ENCODE measurements at places on chromosomes 1 and 21.

GRCh38 chr21:25759573-25759972 is 24.8 kb downstream of the GABPA start:
- no peak for DNase-seq

GRCh38 chr1:5765483-5765882 is 226.7 kb downstream of the NPHP4 start:
- DNase-seq: no peak

GRCh38 chr1:185860859-185861258 is 126.7 kb downstream of the HMCN1 start:
- DNase-seq: no peak

DNA sequence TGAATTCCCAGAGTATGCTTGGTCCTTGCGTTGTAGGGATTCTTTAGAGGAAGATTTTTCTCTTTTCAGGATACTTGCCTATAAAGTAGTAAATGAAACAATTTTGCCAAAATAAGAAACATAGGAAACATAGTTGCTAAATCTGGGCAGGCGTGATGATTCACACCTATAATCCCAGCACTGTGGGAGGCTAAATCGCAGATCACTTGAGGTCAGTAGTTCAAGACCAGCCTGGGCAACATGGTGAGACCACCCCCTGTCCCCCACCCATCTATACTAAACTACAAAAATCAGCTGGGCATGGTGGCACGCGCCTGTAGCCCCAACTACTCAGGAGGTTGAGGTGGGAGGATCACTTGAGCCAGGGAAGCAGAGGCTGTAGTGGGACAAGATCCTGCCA is 4.9 kb downstream of the ARV1 start:
- DNase-seq: no peak

DNA sequence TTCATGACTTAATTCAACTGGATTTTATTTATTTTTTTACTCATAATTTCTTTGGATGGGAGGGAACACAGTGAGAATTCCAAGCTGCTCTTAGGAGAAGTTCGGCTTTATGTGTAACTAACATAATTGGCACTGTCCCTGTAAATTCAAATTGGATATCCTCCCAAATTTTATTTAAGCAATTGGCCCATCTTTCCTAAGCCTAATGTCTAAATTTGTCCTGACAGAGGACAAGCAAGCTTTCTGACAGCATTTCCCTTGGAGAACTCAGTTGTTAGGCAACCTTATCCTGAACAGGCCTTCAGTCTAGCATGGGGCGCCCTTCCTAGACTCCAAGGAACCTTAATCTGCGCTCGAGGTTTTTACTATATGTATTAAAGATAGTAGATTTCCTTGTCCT is 550.3 kb downstream of the NUF2 start:
- DNase-seq: no peak

DNA sequence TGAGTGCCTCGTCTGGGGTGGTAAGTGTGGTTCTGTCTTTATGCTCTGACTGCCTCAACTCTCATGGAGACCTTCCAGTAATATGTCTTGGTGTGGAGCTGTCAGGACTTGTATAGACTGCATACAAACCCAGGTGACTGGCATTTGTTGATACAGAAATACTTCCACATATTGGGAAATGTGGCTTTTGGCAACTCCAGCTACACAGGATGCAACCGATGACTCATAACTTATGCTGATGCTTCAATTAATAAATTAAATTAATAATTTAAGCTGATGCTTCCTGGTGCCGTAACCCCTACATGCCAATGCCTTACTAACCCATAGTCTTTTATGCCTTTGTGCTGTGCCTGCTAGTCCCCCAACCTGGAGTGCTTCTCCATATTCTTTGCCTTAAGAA is 72.3 kb upstream of the ARTN start:
- no peak for DNase-seq

GRCh38 chr1:12588695-12589094 is 29.3 kb downstream of the DHRS3 start:
- DNase-seq: no peak

DNA sequence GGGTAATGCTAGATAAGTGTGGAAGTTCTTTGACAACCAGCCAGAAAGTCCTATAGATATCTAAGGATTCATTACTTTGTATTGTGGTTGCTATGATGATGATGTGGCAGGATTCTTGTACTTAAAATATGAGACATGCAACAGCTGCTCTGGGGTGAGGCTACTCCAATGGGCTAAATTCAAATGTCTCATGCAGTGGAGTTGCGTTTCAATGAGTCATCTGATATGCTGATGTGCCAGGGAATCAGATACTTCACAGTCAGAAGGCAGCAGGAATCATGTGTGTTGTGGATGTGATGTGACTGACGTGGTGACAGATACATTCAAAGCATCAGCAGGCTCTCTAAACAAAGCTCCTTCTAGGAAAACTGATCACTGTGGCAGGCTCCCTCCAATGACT is 66.5 kb downstream of the TSEN15 start:
- DNase-seq: peak; percentile 92

DNA sequence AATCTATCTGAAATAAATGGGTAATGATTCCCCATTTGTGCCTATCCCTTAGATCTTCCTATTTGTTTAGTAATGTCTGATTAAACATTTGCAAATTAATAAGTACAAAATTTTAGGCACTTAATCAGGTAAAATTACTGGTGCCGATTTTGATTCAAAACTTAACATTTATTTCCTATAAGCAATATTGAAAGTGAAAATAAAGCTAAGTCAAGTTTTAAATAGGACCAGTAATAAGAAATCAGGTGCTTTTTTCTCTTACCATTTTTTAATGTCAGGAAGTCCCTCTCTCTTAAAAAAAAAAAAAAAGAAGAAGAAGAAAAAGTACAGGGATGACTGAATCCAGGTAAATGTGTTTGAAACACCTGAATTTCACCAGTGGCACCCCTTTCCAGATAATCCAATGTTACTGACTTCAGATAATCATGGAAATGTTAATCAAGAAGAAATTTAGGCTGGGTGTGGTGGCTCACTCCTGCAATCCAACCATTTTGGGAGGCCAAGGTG is 836 bp upstream of the GBP4 start:
- no peak for DNase-seq

GRCh38 chr1:5986018-5986417 is 6.2 kb downstream of the NPHP4 start:
- DNase-seq: no peak

DNA sequence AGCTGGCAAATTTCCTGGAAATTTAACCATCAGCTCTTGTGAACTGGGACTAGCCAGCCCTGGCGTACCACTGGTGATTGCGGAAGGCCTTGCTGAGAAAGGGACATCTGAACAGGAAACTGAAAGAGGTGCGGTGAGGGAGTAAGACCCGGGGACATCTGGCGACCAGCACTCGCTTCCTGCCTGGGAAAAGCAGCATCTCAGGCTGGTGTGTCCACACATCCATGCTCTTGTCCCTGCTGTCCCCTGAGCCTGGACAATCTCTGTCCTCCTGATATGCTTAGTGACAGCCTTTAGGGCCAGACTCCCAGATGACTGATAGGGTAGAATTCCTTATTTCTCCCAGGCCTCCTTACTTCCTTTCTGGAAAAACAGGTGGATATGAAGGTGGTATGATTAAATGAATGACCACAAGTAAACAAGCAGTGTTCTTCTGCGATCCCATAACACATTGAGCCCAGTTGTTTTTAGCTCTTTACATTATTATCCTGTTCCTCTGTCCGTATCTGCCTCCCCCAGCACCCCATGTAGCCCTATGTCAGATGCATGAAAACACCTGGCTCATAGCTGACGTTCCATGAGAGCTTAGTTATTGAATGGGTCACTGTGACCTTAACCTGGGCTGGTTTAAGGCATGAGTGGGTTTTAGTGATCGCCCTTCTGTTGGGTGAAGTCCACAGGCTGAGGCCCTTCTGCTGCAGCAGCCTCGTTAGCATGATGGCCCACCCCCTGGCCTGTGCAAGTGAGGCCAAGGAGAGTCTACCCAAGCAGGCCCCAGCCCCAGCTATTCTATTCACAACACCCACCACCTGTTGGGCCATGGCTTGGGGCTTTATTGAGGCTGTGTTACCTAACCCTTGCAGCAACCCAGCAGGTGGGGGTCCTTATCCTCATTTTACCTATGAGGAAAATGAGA is 76.1 kb upstream of the GADD45A start:
- no peak for DNase-seq

DNA sequence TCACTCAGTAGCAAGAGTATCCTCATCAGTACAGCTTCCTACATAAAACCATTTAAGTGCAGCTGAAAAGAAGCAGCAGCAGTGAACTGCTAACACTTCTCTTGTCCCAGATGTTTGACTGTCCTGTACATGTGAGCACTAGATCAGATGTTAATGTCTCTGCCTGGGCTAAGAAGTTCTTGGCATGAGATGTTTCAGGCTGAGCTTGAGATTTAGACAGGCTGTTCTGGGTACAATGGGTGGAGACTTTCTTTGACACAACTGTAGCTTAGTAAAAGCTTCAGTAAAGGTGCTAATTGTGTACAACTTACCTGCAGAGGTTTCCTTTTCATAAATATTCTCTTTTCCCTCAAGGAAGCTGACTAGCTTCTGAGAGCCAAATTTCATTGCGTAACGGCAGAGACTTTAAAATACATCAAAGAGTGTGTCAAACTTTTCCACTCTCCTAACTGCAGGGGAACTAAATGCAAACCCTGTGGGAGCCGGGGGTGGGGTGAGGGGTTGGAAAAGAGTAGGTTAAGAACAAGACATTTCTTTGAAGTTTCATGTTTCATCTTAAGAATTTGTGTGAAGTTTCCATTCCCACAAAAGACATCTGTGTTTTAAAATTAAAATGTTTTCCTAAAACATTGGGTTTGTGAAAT is 82.1 kb upstream of the CCDC190 start:
- no peak for DNase-seq

- DNase-seq: no peak
These were observed 66.5 kb upstream of the IGSF21 start for GRCh38 chr1:18041102-18041501.

DNA sequence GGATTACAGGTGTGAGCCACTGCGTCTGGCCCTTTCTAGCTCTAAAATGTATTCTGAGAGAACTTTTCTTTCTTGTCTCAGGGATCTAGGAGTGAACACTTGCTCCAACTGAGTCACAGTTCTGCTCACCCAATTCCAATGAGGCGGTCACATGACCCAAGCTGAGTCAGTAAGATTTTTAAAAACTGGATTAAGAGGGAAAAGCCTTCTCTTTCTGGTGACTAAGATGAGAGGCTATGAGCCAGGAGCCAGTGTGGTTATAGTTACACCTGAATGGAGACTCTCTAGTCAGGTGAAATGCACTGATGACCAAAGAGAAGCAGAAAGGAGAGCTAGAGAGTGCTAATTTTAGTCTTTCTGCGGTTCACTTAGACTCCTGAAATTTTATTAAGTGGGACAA is 9.5 kb upstream of the DEPDC1 start:
- no peak for DNase-seq

- no peak for DNase-seq
These were observed 33.0 kb upstream of the IVNS1ABP start for GRCh38 chr1:185350027-185350442.

DNA sequence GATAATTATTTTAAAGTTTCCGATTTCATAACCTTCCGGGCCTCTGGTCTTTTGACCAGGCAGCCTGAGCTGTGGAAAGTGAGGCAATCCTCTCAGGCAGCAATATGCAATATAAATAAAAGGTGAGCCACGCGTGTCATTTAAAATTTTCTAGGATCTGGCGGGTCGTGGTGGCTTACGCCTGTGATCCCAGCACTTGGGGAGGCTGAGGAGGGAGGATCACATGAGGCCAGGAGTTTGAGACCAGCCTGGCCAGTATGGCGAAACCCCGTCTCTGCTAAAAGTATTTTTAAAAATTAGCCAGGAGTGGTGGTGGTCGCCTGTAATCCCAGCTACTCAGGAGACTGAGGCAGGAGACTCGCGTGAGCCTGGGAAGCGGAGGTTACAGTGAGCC is 546 bp upstream of the ZNF695 start:
- DNase-seq: no peak

GRCh38 chr1:14610761-14611160 is 12.3 kb downstream of the KAZN start:
- DNase-seq: no peak

- DNase-seq: no peak
These were observed 386.9 kb upstream of the PLXNA2 start for GRCh38 chr1:208631092-208631491.

- no peak for DNase-seq
These were observed 36.7 kb upstream of the RAP1A start for GRCh38 chr1:111582644-111583618.

Data from AG04450 (cell line).